Bone marrow (tissue), 2 donors: ENCODE measurements at places on chromosomes 12 and 14.

DNA sequence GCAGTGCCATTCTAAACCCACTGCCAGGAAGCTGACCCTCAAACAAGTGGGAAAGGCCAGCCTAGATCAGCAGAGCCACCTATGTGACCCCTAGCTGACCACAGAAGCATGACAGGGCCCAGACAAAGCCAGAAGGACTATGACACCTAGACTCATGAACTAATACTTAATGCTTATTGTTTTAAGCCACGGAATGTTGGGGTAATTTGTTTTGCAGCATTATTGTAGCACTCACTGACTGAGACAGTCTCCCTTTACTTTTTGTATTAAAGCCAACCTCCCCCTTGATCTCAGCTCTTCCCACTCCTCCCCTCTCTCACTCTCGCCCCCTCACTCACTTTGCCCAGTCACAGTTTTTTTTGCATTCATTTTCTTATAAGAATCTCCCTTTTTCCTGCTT lies 186.4 kb downstream of the RBM19 start:
- no peak for DNase-seq

- DNase-seq: no peak
These were observed 2.2 kb downstream of the ATP6V1D start for GRCh38 chr14:67357186-67357968.

DNA sequence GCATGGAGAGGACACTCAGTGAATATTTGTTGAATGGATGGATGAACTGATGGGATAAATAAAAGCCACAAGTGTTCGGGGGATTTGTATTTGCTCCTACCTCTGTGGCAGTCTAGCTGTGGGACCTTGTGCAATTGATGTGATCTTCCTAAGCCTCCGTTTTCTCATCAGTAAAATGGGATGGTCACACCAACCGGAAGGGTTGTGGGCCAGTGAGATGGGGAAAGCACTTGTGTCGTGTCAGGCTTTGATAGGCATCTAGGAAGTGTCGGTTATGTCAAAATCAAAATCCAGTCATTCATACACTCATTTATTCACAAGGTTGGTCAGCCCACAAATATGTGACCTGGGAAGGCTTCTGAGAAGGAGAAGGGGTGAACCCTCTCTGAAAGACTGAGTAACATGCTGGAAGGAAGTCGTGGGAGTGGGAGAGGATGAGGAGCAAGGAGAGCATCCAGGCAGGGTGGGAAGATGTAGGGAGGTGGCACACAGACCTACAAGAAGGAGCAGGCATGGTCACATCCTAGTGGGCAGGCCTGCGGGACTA lies 7.8 kb upstream of the SERPINA9 start:
- no peak for DNase-seq

DNA sequence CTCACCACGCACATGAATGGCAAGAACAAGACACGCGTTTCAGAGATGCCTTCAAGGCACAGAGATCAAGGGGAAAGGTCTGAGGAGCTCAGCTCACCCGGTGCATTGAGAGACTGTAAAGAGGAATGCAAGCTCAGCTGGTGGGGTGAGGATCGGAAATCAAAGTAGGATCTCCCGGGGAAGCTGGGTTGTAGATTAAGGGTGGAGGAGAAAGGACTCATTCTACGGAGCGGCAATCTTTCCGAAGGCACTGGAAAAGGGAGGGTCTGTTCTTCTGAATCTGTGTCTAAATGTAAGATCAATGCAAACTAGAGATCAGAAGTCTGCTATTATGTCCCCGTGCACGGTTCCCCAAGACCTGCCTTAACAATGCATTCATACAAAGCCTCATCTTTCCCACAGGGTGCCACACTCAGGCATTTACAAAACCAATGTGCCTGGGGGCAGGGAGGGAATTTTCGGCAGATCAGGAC lies 41.6 kb upstream of the PYGL start:
- no peak for DNase-seq

DNA sequence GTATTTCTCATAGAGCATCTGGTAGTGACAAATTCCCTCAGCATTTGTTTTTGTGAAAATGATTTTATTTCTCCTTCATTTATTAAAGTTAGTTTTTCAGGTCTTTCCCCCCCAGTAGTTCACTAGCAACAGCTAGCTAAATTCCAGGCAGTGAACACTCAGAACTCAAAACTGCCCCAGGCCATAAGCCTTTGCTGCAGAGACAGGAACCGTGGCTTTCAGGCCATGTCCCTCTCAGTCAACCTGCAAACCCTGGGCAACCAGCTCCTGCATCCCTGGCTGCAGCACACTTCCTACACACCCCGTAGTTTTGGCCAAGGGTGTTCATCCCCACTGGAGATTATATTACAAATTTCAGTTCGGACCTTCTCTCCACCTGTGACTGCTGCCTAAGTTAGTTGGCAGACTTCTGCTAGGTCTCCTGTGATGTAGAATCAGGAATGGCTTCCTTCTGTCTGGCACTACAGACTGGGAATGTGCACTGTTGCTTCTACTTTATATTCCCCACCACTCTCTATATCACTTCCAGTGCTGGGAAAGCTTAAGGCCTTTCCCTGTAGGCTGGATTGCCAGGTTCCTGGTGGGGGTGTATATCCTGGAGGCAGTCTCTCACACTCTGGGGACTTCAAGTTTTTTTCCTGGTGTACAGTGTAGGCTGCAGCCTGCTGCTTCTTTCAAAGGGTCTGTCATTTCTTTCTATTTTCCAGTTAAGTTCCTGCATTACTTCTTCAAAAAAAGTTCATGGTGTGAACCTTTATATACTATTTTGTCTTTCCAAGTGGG lies 924.4 kb upstream of the LRFN5 start:
- DNase-seq: no peak

GRCh38 chr12:116222358-116222757 lies 55.1 kb downstream of the MED13L start:
- no peak for DNase-seq

- no peak for DNase-seq
These were observed 575 bp upstream of the FMNL3 start for GRCh38 chr12:49707812-49708147.

- DNase-seq: no peak
These were observed 161.3 kb downstream of the CPNE8 start for GRCh38 chr12:38744041-38744440.

GRCh38 chr12:95648990-95649791 lies 97.9 kb upstream of the USP44 start:
- no peak for DNase-seq

GRCh38 chr12:91383099-91383498 lies 200.5 kb upstream of the DCN start:
- DNase-seq: no peak

DNA sequence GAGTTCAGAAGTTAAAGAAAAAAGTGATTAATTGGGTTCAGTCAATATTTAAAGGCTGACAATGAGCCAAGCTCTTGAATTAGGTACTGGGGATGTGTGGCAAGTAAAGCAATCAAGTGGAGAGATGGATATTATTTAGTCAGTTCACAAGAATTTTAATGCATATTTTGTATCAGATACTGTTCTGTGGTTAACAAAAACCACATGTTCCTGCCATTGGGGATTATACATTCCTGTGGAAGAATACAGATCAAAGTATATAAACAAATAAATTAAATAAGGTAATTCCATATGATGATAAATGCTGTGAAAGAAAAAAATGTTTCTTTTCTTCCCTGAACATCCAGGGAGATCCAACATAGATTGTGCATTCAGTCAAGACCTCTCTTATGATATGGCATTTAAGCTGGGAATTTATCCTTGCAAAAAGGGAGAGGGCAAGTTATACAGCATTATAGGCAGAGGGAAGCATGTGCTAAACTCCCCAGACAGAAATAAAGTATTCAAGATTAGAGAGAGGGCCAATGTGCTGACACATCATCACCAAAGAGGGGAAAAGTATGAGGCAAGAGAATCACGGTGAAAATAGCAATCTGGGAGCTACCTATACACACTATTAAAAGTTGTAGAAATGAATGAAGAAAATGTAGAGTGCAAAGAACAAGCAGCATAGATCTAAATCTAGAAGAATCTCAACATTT lies 17.6 kb upstream of the A2M start:
- no peak for DNase-seq

GRCh38 chr12:112424126-112424525 lies 5.4 kb downstream of the PTPN11 start:
- DNase-seq: no peak

- peak; percentile 26 for DNase-seq
These were observed 43.9 kb upstream of the ESR2 start for GRCh38 chr14:64337888-64338615.

DNA sequence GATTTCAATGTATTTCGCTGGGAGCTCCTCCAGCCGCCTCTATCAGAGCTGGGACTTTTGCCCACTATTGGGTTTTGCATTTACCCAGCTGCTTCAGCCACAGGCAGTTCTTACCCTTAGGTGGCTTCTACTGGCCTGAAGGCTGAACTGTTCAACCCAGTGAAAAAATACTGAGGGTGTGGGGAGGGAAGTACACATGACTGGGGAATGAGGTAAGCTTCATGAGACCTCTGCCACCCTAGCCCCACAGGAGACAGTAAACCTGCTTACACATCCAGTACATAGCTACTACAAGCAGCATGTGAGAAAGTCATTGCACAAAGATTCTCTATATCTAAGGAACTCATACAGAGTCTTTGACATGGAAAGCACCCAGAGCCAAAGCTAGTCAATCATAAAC lies 411.1 kb downstream of the SYT1 start:
- DNase-seq: no peak

DNA sequence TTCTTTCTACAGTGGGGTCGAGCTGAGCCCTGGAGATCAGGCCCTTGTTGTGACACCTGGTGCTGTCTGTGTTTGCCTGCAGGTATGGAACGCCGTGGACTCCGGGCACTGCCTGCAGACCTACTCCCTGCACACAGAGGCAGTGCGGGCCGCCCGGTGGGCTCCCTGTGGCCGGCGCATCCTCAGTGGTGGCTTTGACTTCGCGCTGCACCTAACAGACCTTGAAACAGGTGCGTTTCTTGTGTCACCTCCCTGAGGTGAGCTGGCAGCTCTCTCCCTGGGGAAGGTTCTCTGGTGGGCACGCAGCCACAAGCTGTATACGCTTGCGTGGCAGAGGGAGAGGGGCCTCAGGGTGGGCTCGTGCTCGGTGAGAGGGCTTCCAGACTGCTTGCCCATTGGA lies 119.3 kb downstream of the BEGAIN start:
- no peak for DNase-seq

- no peak for DNase-seq
These were observed 165.4 kb upstream of the PWP1 start for GRCh38 chr12:107519906-107520859.

- no peak for DNase-seq
These were observed 129.0 kb downstream of the RFLNA start for GRCh38 chr12:124423761-124424515.

- DNase-seq: no peak
These were observed 176.3 kb downstream of the KSR2 start for GRCh38 chr12:117792471-117792870.

GRCh38 chr14:92579244-92579936 lies 65.8 kb downstream of the RIN3 start:
- no peak for DNase-seq

- no peak for DNase-seq
These were observed 644 bp downstream of the TSPAN31 start for GRCh38 chr12:57745485-57745881.

DNA sequence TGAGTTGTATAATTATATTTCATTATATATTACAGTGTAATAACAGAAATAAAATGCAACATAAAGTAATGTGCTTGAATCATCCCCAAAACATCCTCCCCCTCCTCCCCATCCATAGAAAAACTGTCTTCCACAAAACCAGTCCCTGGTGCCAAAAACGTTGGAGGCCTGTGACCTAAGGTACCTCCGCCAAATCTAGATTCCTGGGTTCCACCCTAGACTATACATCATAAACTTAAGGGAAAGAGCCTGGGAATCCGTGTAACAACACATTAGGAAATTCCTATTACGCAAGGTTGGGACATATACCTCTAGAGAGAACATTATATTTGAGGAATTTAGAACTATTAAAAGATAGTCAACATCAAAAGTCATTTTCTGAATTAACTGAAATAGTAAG lies 38.0 kb downstream of the SPPL3 start:
- no peak for DNase-seq

DNA sequence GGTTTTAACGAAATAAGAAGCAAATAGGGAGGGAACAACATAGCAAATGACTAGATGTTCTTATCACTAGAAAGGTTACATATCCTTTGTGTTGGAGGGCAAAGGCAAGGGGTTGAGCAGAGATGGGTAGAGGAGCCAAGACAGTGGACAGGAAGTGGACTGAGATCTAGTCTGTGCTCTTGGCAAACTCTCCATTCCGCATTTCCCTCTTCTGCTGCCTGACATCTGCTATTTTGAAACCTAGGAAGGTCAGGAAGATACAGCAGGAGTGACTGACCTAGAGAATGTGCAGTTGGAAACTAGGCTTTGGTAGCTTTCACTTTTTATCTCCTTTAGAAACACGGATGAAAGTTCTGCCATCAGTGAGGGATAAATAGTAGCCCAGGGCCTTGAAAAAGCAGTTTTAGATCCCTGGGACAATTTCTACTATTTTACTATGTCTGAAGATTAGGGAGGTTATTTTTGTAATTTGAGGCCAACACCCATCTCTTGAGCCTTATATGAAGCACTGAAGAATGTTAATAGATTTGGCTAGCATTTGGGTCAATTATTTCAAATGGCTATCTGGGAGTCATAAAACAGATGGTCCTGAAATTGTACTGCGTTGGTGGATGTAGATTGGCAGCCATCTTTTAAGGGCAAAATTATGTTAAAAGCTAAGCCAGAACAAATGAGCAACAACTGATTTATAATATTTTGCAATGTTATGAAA lies 410.3 kb downstream of the PCNX1 start:
- DNase-seq: no peak

GRCh38 chr12:113145720-113146551 lies 3.6 kb upstream of the CFAP73 start:
- no peak for DNase-seq

- no peak for DNase-seq
These were observed 23.3 kb upstream of the NUDT14 start for GRCh38 chr14:105204206-105204930.

- DNase-seq: no peak
These were observed 68.6 kb upstream of the RESF1 start for GRCh38 chr12:31890295-31891285.

- no peak for DNase-seq
These were observed 65.8 kb downstream of the ITPK1 start for GRCh38 chr14:93049867-93050331.

DNA sequence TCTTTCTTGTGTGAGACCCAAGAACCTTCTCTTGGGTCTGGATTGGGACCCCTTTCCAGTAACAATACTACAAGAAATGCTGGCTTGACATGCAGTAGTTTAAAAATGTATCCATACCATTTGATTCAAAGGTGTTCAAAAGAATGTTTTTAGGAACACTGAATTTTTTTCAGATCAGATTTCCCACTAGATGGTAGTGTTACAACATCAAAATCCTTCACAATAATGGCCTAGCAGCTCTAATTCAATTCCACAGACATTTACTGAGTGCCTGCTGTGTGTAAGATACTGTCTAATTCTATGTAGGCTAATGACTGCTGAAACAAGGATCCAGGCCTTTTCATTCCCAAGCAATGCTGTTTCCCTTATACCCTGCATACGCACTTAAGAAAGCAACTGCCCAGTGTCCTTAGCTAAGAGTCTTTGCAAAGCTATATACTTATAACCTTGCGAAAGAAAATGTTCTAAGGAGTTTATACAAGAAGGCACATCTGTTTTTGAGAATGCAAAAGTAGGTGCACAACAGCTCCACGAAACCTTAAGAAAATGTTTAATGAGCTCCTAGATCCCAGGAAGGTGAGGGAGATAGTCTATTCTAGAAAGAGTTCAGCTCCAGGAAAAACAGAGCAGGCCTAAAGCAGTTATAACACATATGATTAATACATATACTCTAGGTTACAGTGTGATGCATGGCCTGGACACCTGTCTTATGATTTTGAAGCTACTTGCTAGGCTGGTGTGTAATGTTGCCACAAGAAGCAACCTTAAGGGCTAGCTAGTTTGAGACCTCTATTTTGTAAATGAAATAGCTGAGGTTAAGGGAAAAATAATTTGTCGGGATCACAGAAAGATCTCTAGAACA lies 50.9 kb upstream of the PKP2 start:
- no peak for DNase-seq
